Cardiac ventricle fibroblast (primary cell): ENCODE measurements at places on chromosomes 5 and 9. TPM values are rescaled to one million over a fixed set of nuclear protein-coding genes. Genes with fewer than 3 reads are reported as not detected.

SMIM32 gene
- total RNA-seq, result not detected in 2 replicates

PCDHB3 gene
- 0.34 and 1.1 TPM in 2 replicates for total RNA-seq

SLC46A2 gene
- total RNA-seq, result not detected in 2 replicates

LCN6 gene
- not detected in 2 replicates for total RNA-seq

NOXA1 gene
- 0.12 TPM in 1 of 2 replicates, not detected in the other for total RNA-seq

NSG2 gene
- total RNA-seq, result not detected in 2 replicates

ACTBL2 gene
- not detected in 2 replicates for total RNA-seq

GABRA1 gene
- not detected in 2 replicates for total RNA-seq

SOX30 gene
- not detected in 2 replicates for total RNA-seq

VCP gene
- 189 and 191 TPM in 2 replicates for total RNA-seq

FCHO2 gene
- 7.9 and 10.2 TPM in 2 replicates for total RNA-seq

C1QTNF3 gene
- 0.31 and 0.78 TPM in 2 replicates for total RNA-seq

SLC27A6 gene
- total RNA-seq, result 1.6 TPM in 1 of 2 replicates, not detected in the other

ACOT12 gene
- total RNA-seq, result not detected in 2 replicates

CER1 gene
- not detected in 2 replicates for total RNA-seq

KCNN2 gene
- total RNA-seq, result 0.12 TPM in 1 of 2 replicates, not detected in the other

ZNF474 gene
- total RNA-seq, result 0.05 TPM in 1 of 2 replicates, not detected in the other

PCDHB15 gene
- total RNA-seq, result 1.6 and 1.7 TPM in 2 replicates

SLC34A3 gene
- total RNA-seq, result not detected in 2 replicates

IFNA13 gene
- total RNA-seq, result not detected in 2 replicates

JAK2 gene
- total RNA-seq, result 7.9 and 10.3 TPM in 2 replicates

PRRX2 gene
- total RNA-seq, result 6.5 and 11.9 TPM in 2 replicates

SLC31A2 gene
- total RNA-seq, result 3.0 and 3.7 TPM in 2 replicates

IFNA1 gene
- not detected in 2 replicates for total RNA-seq

PRDM9 gene
- not detected in 2 replicates for total RNA-seq

IQGAP2 gene
- 0.69 and 2.9 TPM in 2 replicates for total RNA-seq

SLC44A1 gene
- 102 and 108 TPM in 2 replicates for total RNA-seq

PCDHGC5 gene
- 2.1 and 2.9 TPM in 2 replicates for total RNA-seq

CBY3 gene
- total RNA-seq, result not detected in 2 replicates

PCDHA9 gene
- total RNA-seq, result 0.05 TPM in 1 of 2 replicates, not detected in the other

BRD9 gene
- 20.3 and 21.4 TPM in 2 replicates for total RNA-seq

BAAT gene
- 0.06 and 0.24 TPM in 2 replicates for total RNA-seq

GAPT gene
- total RNA-seq, result not detected in 2 replicates

EIF4E1B gene
- total RNA-seq, result not detected in 2 replicates
